ENCODE measurements at places on chromosomes 4 and X.

GRCh38 chr4:120754590-120754989, 167.9 kb downstream of the PRDM5 start:
- peak; percentile 24 for DNase-seq

DNA sequence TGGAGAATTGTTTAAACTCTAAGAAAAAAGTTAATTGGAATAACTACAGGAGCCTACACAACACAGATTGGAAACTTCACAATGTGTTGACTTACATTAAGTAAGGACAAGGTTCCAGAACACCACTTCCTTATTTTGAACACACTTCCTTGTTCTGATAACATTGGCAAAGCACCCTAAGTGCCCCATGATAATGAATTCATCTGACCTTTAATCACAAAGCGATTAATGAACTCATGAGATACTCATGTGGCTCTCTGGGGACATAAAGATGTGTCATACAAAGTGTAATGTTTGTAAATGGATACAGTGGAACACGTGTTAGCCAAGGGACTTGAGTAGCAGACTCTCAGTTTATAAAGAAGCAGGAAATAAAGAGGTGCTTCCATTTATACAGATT, 69.0 kb upstream of the ATOH1 start:
- peak; percentile 32 for DNase-seq

DNA sequence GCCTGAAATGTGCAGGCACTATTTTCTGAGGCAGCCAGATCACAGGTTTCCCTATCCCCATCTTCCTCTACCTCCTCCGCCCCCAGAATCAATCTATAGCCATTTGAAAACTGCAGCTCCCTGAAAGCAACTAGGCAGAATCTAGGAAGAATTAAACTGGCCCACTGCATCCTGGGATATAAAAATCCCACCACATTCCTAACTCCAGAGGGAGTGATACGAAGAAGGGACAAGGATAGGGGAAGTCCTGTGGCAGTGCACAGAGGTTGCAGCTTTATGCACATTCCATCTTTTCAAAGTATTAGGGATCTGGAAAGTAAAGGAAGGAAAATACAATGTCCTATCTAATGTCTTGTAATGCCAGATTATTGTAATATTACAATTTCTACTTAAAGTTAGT, 18.3 kb upstream of the HERC3 start:
- DNase-seq: no peak

DNA sequence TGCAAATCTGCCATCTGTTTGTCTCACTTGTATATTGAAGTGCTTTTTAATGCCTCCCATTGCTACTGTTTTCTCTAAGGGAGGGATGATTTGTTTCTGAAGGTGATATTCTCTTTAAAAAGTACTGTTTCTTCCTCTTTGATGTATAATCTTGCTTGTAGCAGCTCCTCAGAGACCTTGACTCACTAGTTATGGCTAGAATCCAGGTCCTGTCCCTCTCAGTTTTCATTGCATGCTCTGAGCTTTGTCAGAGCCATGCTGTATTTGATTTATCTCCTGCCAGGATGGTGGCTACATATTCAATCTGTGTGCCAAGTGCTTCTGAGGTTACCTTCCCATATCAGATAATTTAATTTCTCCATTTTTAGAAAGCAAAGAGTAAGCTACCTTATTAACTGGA, 56.0 kb downstream of the GLUD2 start:
- DNase-seq: no peak

DNA sequence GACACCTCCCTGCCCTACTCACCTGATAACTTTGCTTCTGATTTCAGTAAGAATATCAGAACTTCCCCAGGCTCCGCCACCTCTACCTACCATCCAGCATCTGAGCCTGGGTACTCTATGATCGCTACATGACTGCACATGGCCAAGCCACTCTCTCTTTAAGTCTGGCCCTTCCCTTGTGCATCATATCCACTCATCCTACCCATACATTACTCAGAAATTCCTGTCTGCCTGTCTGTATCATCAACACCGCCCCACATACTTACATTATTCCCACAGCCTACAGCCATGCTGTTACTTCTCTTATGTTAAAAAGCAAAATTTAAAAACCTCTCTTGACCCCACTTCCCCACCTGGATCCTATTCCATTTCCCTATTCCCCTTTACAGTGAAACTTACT, 84.7 kb downstream of the SCD5 start:
- DNase-seq: no peak

GRCh38 chr4:142567199-142567598, 278.9 kb downstream of the INPP4B start:
- DNase-seq: peak; percentile 24

DNA sequence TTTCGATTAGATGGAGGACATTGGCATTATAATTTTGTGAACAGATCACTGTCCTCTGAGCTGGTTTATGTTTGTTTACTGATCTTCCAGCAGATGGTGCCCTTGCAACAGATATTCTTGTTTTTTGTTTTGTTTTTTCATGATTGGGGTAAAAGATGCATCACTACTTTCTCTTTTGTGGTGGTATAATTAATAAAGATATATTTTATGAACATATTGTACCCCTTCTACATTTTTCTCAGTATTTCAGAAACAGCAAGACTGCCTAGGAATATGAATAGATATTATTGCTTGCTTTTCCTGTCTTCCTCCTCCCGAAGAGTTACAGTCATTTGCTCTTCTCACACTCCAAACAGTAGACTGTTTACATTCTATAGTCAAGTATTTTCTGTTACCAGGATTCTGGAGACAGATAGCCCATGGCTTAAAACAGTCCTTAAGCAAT, 905.2 kb downstream of the TRAM1L1 start:
- no peak for DNase-seq
